ENCODE measurements at places on chromosomes 5 and 9.

GRCh38 chr5:137845472-137845871, 22.2 kb upstream of the MYOT start:
- DNase-seq, result no peak

DNA sequence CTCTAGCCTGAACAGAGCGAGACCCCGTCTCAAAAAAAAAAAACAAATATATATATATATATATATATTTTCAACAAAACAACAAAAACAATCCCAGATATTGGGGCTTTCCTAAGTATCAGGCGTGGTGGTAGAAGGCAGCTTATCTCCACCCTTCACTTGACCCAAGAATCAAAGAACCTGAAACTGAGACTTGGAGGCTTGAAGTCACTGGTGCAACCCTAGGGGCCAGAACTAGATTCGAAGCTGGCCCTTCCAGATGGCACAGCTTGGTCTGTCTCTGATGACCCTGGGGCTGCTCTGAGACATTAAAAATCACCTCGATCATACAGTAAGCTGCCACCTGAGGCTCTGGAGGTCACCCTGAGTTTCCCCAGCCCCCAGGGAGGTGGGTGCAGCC, 1.3 kb upstream of the KCNMB1 start:
- no peak for DNase-seq

DNA sequence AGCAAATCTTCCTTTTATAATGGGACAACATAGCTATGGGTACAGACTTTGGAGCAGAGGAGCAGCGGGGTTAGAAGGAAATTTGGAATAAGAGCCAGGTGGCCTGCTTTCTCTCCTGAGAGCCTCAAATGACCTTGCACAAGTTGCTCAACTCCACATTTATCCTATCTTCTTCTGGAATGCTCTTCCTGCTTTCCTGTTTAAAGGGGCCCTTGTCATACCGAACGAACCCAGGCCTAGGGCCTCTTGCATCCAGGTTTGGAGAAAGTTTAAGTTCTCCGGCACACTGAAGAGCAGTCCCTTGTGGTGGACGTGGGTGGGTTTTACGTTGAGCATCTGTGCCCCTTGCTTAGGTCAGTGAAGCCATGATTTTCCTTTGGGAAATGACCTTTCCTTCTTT, 197.9 kb upstream of the NR3C1 start:
- no peak for DNase-seq

- no peak for DNase-seq
These were observed 21.0 kb upstream of the TAF11L2 start for GRCh38 chr5:17477043-17477442.

- DNase-seq, result peak; percentile 30
These were observed 2.1 kb downstream of the CCDC192 start for GRCh38 chr5:127705120-127705892.

GRCh38 chr5:151141535-151141934, 16.0 kb downstream of the ANXA6 start:
- no peak for DNase-seq

- no peak for DNase-seq
These were observed 33.5 kb downstream of the RAB24 start for GRCh38 chr5:177269976-177270375.

DNA sequence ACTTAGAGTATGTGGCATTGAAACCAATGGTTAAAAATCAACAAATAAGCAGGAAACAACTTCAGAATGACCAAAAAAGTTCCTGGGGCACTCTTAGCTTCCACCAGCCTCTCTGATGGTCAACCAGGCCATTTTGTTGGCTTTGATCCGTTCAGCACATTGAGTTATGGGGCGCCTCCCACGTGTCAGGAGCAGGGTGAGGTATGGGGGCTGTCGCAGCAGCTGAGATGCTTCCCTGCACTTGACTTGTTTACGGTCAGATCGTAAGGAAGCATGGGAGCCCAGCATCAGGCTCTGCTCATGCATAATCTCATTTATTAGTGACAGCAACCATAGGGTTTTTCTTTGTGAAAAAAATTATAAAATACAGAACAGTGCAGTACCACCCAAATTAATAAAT, 16.7 kb downstream of the SYK start:
- DNase-seq, result no peak

DNA sequence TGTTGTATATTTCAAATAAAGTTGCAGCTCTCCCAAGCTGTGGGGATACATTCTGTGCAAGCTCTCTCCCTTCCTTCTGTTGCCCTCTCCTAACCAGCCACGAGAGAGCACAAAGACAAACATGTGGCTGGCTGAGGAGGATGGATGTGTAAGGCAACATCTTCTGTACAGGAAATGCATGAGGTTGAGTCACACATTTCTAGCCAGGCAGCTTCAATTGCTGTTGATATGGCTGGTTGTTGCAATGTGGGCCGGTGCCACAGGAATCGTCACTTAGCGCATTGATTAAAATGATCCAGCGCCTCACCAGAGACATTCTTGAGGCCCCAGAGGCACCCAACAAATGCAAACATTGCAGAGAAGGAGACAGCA, 207.1 kb downstream of the ICE1 start:
- no peak for DNase-seq
